ENCODE measurements at places on chromosomes 13 and 19.
A peak's percentile ranks its signal among the peaks of the same experiment; 100 is the strongest.

DNA sequence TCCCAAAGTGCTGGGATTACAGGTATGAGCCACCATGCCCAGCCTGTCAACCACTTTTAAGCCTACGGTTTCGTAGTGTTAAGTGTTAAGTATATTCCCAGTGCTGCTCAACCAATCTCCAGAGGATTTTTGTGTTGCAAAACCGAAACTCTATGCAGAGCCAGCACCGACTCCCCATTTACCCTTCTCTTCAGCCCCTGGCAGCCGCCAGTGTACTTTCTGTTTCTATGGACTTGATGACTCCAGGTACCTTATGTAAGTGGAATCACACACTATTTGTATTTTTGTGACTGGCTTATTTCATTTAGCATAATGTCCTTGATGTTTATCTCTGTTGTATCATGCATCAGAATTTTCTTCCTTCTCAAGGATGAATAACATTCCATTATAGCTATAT is 1.1 kb downstream of the SULT2A1 start:
- DNase-seq: no peak

DNA sequence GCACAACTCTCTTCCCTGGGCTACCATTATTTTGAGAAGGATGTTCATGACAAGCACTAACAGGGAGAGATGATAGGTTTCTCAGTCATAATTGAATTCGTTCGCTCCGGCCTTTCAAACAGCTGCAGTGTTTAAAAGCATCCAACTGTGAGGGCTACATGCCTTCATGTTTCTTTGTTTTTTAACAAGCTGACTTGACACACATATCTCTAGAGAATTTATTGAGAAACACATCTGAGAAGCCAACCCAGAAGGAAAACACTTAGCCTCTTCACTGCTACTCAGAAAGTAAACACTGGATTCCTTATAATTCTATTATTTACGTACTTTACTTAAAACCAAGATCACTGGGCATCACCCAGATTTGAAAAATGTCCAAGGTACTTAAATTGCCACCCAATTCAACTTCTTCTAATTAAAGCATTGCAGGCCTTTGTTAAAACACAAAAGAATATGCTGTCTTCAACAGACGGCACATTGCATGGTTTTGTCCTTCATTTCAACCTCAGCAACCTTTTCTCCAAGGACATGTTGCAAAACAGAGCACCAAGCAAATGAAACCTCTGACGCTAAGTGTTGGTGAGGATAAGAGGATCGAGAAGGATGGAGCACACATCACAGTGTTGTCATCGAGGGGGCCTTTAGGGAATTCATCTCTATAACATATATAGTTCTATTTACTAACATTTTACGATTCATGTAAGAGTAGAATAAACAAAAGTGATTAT is 75.8 kb downstream of the TBC1D4 start:
- DNase-seq: no peak

DNA sequence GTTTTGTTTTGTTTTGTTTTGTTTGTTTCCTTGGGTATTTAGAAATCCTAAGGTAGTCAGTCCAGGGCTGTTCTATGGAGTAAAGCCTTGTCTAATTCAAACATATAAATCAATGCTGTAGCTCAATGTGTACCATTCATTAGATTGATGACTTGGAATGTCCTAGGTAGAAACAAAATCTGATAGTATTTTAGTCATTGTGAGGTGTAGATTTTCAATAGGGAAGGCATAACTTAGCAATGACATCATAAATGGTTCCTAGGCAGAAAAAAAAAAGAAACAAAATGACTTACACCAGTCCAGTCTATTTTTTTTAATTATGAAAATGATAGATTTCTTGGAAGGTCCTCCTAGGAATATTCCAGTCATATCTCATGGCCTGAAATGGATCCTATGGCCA is 189.9 kb downstream of the SPRY2 start:
- DNase-seq: no peak

DNA sequence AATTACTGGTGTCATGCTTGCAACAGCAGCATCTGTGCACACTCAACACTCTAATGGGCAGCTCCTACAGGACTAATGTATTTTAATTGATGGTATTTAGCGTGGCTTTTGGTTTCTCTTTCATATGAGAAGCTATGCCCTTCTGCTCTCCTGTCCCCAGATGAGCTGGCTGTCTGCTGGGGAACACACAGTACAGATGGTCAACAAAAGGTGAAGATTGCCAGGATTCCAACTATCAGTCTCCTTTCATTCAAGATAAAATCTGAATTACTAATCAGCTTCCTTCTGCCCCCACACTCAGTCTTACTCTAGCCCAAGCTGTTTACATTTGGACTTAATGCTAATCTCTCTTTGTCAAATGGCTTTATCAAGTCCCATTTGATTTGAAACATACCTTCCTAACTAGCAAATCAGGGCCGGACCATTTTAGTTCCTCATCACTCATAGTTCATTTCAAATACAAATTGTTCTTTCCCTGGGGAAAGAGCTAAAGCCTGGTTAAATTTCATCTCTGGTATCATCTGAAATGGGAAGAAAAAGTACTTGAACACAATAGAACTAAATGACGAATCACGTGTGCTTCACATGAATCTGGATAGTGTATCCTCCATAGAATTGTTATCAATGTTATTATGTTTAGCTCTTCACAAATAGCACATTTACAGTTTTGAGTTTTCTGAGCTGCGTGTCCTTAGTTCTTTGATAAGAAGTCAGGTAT is 988.0 kb downstream of the PCDH17 start:
- DNase-seq: peak; percentile 26

- DNase-seq: no peak
Observed at GRCh38 chr19:35484252-35485036, 5.8 kb downstream of the KRTDAP start.

- no peak for DNase-seq
Observed at GRCh38 chr19:33683881-33684537, 62.3 kb downstream of the CHST8 start.

- no peak for DNase-seq
Observed at GRCh38 chr19:41194157-41194552, 1.1 kb downstream of the CYP2S1 start.

DNA sequence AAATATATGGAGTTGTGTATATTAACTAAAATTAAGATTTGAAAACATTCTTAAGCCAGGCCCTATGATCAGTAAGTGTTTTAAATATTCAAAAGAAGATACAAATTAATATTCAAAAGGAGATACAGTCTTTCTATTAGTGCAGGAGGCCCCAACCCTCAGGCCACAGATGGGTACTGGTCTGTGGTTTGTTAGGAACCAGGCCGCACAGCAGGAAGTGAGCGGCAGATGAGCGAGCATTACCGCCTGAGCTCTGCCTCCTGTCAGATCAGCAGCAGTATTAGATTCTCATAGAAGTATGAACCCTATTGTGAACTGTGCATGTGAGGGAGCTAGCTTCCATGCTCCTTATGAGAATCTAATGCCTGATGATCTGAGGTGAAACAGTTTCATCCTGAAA is 232.9 kb downstream of the FOXO1 start:
- DNase-seq: no peak

GRCh38 chr13:100523981-100524386 is 64.6 kb downstream of the GGACT start:
- no peak for DNase-seq

GRCh38 chr19:31377736-31378135 is 28.5 kb upstream of the TSHZ3 start:
- DNase-seq: no peak

DNA sequence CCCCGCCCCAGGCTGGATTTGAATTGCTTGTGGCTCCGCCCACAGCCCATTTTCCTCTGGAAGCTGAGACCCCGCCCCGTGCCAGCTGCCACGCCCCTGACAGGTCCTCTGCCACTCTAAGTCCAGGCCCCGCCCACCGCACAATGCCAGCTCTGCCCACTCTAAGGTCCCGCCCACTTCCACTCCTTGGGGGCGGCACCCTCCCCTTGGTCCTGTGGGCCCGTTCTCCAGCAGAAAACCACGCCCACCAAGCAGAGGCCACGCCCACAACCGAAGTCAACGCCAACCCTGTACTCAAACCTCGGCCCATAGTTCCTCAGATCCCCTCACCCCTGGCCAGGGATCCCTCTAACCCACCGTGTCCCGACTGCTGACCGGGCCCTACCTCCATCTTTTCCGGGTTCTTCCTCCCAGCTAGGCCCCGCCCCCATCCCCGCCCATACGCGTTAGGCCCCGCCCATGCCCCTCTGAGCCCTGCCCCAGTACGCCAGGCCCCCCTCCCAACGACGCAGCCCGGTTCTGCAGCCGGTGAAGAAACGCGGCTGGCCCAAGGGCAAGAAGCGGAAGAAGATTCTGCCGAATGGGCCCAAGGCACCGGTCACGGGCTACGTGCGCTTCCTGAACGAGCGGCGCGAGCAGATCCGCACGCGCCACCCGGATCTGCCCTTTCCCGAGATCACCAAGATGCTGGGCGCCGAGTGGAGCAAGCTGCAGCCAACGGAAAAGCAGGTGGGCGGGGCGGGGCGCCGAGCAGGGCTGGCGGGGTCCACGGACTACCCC is 1.3 kb downstream of the HMG20B start:
- peak; percentile 80 for DNase-seq

DNA sequence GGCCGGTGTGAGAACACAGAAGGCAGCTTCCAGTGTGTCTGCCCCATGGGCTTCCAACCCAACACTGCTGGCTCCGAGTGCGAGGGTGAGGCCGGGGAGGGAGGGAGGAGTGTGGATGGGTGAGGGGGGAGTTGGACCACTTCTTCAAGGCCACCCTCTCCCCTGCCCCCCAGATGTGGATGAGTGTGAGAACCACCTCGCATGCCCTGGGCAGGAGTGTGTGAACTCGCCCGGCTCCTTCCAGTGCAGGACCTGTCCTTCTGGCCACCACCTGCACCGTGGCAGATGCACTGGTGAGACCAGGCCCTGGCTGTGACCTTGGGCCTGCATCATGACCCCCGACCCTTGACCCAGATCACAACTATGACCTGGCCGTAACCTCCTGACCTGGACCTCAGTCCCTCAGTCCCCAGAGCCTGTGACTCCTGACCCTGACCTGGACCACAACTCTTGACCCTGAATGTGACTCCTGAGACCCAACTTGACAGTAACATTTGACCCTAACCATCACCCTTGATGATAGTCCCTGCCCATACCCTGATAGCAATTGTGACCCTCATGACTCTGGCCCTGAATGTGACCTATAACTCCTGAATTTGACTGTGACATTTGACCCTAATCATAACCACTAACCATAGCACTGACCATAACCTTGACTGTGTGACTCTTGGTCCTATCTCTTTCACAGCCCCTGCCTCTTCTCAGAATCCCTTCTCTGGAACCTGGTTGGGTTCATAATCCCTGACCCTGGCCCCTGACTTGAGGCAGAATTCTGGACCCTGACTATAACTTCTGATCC is 10.9 kb downstream of the LTBP4 start:
- DNase-seq: no peak

DNA sequence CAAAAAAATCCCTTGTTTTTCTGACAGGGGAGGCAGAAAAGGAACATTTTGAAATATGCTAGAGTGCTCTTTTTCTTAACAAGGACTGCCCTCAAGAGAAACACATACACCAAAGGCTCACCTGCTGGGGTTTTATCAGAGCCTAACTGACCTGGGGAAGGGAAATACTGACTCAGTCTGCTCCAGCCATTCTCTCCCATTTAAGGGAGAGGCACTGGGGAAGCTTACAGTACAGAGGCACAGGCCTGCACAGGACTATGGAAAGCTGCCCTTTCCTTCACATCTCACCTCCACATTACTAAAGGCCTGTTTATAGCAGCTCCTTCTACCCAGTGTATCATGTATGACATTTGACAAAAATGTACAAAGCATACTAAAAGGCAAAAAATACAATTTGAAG is 30.3 kb downstream of the TNFRSF19 start:
- DNase-seq: no peak

GRCh38 chr19:32203161-32203560 is 142.2 kb upstream of the ZNF507 start:
- DNase-seq: no peak

GRCh38 chr13:34464011-34464410 is 478.1 kb upstream of the NBEA start:
- no peak for DNase-seq

DNA sequence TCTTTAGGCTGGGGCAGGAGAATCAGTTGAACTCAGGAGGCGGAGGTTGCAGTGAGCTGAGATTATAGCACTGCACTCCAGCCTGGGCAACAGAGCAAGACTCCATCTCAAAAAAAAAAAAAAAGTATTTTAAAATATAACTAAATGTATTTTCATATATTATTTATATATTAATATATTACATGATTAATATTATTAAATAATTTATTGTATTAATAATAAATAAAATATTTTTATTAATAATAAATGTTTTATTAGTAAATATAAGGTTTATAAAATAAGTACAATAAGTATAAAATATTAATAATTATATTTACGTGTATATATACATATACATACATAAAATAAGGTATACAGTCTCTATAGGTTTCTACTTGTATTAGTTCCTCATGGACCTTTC is 56.8 kb downstream of the SKA3 start:
- no peak for DNase-seq

DNA sequence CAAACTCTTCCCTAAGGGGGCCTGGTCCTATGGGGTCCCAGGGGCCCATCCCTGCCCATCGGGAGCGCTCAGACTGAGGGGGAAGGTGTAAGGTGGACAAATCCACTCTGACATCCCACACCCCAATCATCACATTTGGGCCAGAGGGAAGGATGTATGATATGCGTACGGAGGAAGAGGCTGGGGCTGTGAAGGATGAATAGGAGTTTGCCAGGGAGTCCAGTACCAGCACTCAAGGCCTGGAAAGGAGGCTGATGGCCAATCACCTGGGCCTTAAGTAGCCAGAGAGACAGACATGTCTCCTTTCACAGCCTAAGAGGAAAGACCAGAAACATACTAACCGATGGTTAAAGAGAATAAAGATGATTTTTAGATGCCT is 14.9 kb downstream of the TJP3 start:
- DNase-seq: no peak

GRCh38 chr13:32316501-32316900 is 1.2 kb downstream of the BRCA2 start:
- no peak for DNase-seq

GRCh38 chr19:45753548-45753947 is 15.5 kb downstream of the SIX5 start:
- no peak for DNase-seq

DNA sequence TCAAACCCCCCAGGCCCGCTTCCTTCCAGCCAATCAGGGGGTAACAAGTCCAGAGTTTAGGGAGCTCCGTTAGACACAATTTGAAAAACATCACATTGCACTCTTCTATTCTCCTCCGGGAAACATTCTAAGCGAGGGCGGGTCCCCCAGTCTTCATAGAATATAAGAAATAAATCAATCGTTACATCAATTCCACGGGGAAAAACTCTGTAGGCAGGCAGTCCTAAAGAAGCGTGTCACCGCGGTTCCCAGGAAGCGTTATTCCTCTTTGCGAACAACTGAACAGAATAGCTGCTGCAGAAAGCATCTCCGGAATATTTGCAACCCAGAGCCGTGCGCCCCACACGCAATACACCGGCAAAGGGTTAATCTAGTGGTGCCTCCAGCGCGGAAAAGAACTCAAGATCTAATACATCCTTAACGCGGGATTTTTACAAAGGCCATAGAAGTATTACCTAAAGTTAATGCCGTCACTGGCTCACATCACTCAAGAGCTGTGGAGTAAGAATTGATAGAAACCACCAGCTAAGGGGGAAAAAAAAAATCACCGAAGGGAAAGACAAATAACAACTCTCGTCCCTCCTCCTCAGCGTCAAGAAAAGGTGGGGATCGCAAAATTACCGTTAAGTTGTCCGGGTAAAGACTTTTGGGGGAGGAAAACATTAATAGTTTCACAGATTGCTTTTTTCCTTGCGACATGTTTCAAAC is 65.1 kb downstream of the KCNRG start:
- DNase-seq: peak; percentile 20
